SW480 (cell line): ENCODE measurements at places on chromosomes 16 and 17.
A peak's percentile ranks its signal among the peaks of the same experiment; 100 is the strongest.

- no peak for DNase-seq
These were observed 20.8 kb upstream of the CDC6 start for GRCh38 chr17:40266882-40267281.

GRCh38 chr17:13086142-13086769, 68.4 kb upstream of the ELAC2 start:
- no peak for DNase-seq

DNA sequence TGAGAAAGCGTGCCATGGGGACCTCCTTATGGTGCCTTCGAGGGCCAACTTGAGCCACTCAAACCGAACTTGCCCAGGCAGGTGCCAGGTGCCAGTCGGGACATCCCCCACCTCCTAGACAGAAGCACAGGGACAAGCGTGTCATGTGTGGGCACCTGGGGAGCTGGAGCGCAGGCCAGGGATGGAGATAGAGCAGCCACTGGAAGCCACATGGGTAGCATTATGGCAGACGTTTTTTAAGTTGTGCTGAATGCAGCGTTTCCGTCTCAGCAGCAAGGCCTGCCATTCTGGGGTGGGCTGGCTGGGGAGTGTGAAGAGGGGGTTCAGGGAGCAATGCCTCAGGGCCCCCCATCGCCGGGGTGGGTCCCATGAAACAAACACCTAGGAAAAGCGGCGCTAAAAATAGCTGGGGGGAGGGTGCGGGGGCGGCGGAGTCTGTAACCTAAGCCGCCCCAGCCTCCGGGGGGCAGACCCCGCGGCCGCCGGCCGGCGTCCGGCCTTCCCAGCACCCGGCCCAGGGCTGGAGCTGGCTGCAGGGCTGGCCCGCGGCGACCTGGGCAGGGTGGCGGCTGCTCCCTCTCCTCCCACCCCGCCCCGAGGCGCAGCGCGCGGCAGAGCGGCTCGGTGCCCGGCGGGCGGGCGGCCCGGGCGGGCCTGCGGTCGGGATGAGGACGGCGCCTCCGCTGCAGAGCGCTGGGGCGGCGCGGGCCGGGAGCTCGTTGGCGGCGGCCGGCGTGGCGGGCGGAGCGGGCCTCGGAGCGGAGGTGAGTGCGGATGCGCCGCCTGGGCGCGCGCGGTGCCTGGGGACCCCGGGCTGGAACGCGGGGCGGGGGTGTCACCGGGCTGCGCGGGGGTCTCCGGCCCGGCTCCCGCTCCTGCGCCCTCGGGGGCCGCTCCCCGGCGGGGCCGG, at the start of gene ZNF469:
TSS of gene ZNF469 (plus strand) at position 469 of the 910 bp plus-strand sequence. CDS start 44,512 bp downstream, outside the sequence.
- DNase-seq = no peak

GRCh38 chr17:74736513-74737298, at the start of gene RAB37:
RAB37 (plus strand) TSS chr17:74737256; CDS start chr17:74737273, 17 bp downstream.
- DNase-seq = peak; percentile 90

DNA sequence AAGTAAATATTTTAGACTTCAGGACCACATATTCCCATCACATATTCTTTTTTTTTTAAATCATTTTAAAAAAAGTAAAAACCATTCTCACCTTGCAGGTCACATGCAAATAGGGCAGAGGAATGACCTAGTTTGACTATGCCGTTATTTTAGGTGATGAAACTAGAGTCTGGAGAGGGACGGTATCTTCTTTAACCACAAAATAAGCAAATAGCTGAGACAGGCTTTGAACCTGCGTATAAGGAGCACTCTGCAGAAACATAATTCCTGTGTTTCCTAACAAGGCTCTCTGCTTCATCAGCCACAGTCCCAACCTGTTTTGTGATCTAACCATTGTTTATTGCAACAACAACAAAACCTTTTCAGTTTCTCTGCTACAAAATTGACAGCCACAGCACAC, 121.5 kb downstream of the PCTP start:
- DNase-seq = no peak

GRCh38 chr16:57804111-57804837, 2.0 kb upstream of the KIFC3 start:
- no peak for DNase-seq

DNA sequence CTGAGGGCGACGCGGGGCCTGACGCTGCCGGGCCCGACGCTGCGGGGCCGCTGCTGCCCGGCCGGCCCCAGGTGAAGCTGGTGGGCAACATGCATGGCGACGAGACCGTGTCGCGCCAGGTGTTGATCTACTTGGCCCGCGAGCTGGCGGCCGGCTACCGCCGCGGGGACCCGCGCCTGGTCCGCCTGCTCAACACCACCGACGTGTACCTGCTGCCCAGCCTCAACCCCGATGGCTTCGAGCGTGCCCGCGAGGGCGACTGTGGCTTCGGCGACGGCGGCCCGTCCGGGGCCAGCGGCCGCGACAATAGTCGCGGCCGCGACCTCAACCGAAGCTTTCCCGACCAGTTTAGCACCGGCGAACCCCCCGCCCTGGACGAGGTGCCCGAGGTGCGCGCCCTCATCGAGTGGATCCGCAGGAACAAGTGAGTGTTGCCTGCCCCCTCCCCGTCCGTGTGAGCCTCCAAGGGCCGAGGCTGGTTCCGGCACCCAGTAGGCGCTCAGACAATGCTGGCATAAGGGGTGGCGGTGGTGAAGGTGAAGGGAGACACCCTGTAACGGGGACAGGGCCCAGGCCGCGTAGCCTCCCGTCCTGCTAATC, 676 bp downstream of the CPD start:
- DNase-seq = peak; percentile 38

DNA sequence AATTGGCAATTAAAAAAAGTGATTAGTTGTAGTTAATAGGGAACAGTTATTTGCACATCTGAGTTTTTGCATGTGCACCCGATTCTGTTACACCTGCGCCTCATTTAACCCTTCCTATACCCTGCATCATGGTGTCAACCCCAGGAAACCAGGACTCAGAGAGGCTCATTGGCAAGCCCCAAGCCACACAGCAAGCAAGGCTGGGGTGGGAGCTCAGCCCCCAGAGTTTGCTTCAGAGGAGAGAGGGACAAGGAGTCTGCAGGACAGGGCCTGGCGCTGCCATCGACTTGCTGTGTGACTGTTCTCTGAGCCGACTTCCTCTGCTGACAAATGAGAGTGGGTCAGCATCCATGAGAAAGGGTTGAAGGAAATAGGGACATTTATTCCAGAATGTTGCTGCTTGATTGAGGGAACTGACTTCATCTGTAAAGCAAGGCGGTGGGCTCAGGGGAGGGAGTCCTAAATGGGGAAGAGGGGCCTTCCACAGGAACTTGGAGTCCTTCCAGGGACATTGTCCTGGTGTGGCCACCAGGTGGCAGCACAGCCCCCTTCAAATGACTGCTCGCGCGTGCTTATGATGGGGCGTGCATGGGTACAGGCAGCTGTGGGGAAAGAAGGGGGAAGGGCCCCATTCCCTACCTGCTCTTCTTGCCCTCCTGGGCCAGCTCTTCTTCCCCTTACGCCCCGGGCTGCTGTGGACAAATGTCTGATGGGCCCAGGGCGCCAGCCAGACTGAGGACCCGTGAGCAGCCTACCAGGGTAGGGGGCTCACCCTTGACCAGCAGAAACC, 51.6 kb downstream of the NT5M start:
- peak; percentile 64 for DNase-seq

DNA sequence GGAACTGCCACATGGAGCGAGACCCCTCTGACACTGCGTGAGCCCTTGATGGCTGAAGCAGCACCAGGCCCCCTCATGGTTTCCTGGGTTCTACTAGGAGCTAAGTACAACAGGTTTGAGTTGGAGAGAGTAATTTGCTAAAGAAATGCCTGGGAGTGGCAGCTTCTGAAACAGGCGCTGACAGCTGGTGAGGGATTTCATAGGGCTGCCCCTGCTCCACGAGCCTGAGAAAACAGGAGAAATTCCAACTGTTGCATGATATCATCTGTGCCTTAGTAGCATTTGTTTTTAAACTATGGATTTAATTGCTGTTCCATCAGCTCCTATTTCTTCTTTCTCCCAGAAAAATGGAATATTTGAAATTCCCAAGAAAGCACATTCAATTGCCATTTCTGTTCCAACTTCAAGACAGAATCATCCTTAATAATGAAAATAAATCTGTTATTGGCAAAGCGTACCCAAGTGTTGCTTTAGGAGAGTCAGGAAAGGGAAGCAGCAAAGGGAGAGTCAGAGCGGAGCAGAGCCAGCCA, 78.8 kb upstream of the ANKFN1 start:
- DNase-seq = no peak

DNA sequence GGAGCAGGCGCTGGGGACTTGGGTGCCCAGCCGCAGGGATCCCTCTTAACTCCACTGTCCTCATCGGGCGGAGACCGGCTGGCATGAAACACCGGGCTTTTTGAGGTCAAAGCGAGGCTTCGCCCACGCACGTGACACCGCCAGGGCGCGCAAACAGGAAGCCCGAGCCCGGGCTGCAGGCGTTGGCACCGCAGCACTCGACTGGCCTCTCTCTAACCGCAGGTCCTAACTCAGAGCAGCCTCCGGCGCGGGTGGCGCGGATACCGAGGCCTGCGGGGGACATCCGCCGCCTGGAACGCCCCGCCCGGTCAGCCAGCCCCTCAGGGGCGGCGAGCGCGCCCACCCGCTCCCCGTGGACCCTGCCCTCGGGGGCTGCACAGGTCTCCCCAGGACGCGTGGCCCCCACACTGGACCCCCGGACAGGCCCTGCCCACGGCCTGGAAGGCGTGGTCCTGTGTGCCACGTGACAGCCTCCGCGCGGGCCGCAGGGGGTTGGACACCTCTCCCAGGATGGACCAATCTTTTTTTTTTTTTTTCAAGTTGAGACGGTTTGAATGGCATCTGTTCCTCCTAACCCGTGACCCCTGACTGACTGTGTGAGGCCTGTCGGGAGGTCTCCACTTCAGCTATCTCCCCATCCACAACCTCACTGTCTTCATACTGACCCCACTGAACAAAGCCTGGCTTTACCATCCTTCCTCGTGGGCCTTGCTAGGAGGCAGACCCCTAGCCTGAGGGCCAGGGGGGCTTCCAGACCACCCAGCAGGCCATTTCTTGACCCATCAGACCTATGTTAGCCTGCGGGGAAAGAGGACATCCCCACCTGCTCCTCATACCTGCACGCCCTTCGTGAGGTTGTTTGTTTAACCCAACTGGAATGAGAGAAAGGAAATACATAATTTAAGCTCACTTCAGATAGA, 8.4 kb upstream of the SLC47A2 start:
- DNase-seq = peak; percentile 84

DNA sequence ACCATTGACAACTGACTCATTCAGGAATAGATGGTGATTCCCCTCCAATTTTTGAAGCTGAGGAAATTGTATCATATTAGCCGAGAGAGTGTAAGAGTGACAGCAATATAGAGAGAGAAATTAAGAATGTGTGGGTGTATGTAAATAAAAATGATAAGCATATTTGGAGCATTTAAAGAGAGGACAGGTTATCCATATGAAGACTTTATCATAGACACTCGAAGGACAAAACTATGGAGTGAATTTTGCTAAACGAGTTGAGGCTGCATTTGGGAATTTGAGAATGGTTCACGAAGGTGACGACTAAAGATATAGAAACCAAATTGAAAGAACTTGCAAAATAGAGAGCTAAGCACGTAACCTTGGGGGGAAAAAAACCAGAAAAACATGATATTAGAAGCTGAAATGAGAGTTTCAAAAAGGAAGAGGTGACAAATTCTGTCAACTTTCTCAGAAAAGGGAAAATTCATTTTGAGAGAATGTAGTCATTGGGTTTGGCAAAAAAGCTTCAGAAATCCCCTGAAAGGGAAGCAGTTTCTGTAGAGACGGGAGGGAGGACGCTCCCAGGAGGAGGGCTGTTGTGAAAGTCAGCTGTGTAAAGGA, 129.7 kb downstream of the KCNJ2 start:
- no peak for DNase-seq

DNA sequence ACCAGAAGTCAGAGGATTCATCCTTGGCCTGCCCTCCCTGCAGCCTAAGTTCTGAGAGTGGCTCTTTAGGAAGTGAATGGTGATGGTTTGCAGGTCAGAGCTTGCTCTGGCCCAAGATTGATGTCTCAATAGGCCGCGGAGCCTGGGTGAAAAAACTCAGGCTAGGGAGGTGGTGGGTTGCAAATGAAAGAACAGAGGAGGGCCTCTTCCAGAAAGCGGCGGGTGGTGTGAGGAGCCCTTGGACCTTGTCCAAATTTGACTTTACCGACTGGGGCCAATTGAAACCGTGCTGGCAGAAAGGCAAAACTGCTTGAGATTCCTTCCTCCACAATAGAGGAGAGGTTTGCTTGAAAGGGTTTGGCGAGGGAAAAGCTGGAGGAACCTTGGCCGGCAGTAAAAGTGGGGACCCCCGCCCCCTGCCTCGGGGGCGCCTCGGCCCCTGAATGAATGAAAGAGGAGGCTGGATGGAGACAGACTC, 331.3 kb downstream of the SEC14L1 start:
- DNase-seq = no peak

DNA sequence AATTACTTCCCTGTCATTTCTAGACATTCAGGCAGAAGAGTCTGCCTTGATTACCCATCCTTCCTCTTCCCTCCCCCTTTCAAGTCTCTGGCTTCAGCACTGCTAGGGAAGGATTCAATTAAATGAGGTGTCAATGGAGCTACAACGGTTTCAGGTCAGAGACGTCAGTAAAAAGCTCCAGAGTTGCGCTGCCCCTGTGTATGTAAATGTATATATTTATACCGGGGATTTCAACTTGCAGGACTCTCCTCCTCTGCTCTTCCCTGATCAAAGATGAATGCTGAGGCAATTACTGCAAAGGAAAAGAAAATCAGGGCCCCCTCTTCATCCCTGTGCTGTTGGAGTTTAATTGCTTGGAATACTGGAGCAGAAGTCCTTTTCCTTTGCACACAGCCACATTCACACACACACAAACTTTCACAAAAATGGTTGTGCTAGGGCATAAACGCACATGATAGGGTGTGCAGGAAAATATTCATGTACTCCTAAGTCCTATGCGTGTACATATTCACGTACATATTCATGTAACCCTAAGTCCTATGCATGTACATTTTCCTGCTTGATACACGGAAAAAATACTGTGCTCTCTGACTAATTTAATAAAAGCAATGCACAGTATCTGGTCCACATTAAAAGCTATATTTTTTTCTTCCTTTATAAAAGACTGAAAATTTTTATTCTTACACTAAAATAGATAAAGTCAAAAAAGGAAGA, 129.7 kb upstream of the PMFBP1 start:
- no peak for DNase-seq

- DNase-seq = no peak
These were observed 12.6 kb upstream of the GPT2 start for GRCh38 chr16:46871597-46871996.

DNA sequence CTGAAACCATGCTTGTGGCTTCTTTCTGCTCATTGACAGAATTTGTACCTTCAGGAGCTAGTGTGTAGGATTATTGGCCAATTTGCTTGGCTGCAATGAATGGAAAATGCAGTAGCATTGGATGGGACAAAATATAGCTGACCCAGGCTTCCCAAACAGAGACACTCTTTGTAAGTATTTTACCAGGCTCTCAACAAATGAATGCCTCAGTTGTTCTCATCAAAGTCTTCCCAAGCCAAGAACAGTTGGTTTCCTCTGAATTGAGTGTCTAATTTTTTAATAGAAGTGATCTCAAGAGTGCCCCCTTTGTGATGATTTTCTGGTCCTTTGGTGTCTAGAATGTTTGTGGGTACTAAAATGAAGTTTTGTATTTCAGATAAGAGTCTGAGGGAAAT, 140.9 kb downstream of the SHISA9 start:
- DNase-seq = no peak

DNA sequence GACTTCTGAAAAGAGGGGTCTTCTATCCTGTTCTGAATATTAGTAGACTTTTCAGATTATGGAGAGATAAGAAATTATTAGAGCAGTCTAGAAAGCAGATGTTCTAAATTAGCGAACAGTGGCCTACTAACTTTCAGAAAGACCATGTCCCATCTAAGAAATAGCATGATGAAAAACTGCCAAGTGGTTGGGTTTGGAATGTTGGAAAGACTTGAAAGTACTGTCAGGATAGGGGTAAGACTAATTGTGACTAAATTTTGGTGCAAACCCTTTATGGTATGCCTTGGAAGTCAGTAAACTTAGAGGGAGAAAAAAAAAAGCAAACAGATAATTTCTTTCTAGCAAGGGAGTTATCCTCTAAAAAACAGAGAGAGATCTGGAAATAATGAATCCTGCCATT, 41.1 kb downstream of the TANGO6 start:
- DNase-seq = no peak
